ENCODE measurements at places on chromosomes 6 and 20. TPM values are rescaled to one million over a fixed set of nuclear protein-coding genes. Genes with fewer than 3 reads are reported as not detected.

CASS4 gene
- polyA plus RNA-seq: not detected

MEP1A gene
- not detected for polyA plus RNA-seq

PEX3 gene
- polyA plus RNA-seq: 42.0 TPM

B3GALT4 gene
- polyA plus RNA-seq: 3.8 TPM

PRR3 gene
- 19.3 TPM for polyA plus RNA-seq

SLCO4A1 gene
- polyA plus RNA-seq: 31.1 TPM

IL17F gene
- not detected for polyA plus RNA-seq

FAM110A gene
- 9.2 TPM for polyA plus RNA-seq

MUC21 gene
- polyA plus RNA-seq: not detected

ANKRD66 gene
- polyA plus RNA-seq: not detected

COL21A1 gene
- not detected for polyA plus RNA-seq

HLA-DQA2 gene
- polyA plus RNA-seq: 12.5 TPM

TRMT6 gene
- polyA plus RNA-seq: 25.4 TPM

OLIG3 gene
- polyA plus RNA-seq: not detected

ZDHHC14 gene
- polyA plus RNA-seq: 0.57 TPM

GSTA2 gene
- polyA plus RNA-seq: not detected

All from GM12878 (cell line).